ENCODE measurements at places on chromosomes 3 and 15. TPM values are rescaled to one million over a fixed set of nuclear protein-coding genes. Genes with fewer than 3 reads are reported as not detected.

DNA sequence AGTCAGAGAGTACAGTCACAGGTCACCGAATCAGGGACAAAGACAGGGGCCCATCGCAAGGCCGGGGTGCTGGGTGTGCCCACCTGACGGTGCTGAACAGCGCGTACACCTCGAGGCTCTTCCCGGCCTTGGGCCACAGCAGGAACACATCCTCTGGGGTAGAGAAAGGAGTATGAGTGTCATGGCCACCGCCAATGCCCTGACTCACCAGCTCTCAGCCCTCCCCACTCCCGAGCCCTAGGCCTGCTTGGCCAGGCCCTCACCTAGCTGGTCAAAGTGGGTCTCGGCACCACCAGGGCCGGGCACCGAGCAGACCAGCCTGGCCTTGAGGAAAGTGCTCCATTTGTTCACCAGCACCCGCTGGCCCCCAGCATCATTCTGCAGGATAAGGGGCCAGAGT lies 4.2 kb downstream of the SEMA3G start:
- no peaks in the 10 kb centered on the region for H3K36me3 ChIP-seq
- H3K27me3 ChIP-seq = no peaks in the 10 kb centered on the region
- no peak for DNase-seq
- no peak overlapping the region for H3K4me3 ChIP-seq
- no peak overlapping the region for H3K27ac ChIP-seq
- H3K4me1 ChIP-seq = peaks cover 4% of the 10 kb centered on the region

Gene ELP6
- total RNA-seq = 40.3 TPM

DNA sequence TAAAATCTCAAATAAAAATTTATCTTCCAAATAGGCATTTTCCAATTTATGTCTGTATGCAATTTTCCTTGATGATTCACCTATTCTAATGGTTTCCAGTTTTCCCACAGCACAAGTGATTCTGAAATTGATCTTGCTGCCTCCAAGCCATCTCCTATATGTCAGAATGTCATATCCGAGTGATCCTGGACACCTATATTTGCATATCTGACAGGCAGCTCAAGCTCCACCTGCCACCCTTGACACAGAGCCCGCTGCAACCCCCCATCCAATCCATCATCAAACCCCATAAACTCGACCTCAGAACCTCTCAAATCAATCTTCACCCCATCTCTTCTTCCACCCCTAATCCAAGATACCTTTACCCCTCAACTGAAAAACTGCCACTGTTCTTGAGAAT lies 579.5 kb downstream of the EPHB1 start:
- H3K27ac ChIP-seq = no peak overlapping the region
- DNase-seq = no peak
- H3K4me3 ChIP-seq = no peak overlapping the region
- no peaks in the 10 kb centered on the region for H3K27me3 ChIP-seq
- H3K36me3 ChIP-seq = no peaks in the 10 kb centered on the region

Gene SERINC4
- total RNA-seq = not detected

All from osteocyte (in vitro differentiated cells).